ENCODE measurements at places on chromosomes 7 and 10.
A peak's percentile ranks its signal among the peaks of the same experiment; 100 is the strongest.

GRCh38 chr10:130707389-130707979 lies 571.3 kb downstream of the GLRX3 start:
- no peak for DNase-seq

GRCh38 chr10:103514244-103514643 lies 20.7 kb downstream of the NEURL1 start:
- no peak for DNase-seq

DNA sequence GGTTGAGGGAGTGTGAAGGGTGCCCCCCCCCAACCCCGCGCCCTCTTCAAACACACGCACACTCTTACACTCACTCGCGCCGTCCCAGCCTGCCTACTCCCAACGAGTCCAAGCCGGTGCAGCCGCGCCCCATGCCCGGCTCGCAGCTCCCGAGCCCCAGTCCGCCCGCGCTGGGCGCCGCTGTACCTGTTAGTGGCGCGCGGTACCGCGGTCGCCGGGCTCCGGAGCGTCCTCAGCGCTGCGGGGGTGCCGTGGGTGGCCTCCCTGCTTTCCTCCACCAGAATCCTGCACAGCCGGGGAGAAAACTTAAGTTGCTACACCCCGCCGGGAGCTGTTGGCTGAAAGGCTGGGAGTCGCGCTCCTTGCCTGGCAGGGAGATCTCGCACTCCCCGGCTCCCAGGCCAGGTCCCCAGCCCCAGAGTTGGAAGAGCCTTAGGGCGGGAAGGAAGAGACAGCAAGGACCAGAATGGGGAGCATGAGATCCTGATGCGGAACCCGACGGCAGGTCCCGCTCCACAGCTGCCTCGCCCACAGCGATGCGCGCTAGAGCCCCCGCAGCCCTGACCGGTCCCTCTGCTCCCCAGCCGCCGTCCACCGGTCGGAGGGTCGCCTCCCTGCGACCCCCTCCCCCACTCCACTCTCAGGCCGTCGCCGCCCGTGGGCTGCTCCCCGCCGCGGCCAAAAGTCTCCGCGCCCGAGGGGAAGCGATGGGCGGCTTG lies 863 bp downstream of the ST8SIA6 start:
- DNase-seq, result peak; percentile 27

DNA sequence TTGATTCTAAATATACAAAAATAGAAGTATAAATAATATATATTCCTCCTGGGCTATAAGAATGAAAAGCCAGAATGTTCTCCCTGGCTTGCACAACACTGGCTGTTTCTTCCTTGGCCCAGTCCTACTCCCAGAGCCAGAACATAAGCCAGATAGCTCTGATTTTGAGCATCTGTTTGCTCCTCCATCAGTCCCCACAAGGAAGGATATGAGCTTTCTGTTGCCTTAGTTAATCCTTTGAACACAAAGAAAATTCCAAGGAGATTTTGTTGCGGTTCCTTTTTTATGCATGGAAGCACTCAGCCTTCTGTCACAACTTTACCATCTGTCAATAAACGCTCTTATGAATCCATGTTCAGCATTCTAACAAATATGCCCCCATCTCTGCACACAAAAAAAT lies 361.8 kb downstream of the IPMK start:
- DNase-seq, result peak; percentile 21

DNA sequence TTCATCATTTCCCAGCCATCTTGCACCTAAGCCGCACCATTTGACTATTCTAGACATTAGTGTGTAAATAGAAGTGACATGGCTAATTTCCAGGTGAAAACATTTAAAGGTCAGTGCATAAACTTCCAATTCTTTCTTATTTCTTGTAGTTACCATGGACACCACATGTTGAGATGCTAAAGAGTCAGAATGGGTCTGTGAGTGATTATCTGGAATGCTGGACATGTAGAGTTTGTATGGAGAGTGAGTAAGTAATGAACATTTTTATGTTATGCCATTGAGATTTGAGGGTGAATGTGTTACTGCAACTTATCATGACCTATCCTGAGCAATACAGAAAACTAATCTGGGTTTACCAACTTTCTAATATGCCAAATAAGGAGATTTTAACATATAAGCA lies 60.4 kb downstream of the MEOX2 start:
- DNase-seq, result no peak

GRCh38 chr7:18202315-18203045 lies 174.8 kb upstream of the PRPS1L1 start:
- DNase-seq, result no peak

DNA sequence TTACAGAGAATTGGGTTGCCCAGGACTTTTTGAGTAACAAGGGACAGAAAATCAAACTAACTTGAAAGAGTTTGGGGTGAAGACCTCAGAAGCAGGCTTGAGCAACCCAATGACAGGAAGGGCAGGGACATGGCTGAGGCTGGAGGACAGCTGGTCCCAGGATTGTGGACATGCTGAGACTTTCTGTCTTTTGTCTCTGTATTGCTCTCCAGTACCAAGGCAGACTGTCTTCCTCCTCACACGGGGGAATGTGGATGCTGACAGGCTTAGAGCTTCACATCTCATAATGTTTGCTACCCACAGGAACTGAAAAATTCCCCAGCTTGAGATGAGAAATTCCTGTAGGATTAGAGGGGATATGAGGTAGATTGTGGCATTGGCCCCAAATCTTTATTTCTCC lies 229.6 kb downstream of the PHF14 start:
- DNase-seq, result peak; percentile 24

DNA sequence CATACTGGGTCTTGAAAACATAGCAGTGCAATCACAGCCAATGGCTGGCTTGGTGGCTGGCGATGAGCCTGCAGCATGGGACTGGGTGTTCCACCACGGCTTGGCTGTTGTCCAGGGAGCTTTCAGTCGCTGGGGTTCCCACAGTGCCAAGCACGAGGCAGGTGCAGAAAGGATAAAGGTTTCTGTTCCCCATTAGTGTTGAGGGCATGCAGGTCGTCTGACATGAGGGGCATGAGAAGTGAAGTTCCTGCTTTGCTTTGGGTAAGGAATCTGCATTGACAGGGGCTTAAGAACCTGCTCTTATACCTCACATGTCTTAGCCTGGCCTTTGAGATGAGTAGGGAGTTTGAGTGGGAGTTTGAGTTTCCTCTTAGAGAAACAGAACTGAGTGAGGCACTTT lies 9.0 kb upstream of the CFTR start:
- DNase-seq, result peak; percentile 9

DNA sequence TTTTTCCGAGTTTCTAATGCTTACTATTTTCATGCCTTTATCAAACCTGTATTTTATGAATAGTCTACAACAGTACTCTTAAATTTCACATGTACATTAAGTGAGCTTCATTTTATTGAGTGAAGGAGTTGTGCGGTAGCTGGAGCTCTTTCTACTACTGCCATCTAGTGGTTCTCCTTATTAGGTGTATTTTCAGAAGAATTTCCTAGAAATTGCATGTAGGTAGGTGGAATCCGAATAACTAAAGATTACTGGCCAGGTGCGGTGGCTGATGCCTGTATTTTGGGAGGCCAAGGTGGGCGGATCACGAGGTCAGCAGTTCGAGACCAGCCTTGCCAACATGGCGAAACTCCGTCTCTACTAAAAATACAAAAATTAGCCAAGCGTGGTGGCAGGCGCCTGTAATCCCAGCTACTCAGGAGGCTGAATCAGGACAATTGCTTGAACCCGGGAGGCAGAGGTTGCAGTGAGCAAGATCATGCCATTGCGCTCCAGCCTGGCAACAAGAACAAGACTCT lies 38.3 kb downstream of the LRRC72 start:
- DNase-seq, result peak; percentile 54

- peak; percentile 26 for DNase-seq
These were observed 743 bp downstream of the ADAP1 start for GRCh38 chr7:953547-954327.

- DNase-seq, result peak; percentile 84
These were observed 723 bp downstream of the MTURN start for GRCh38 chr7:30135301-30136116.

GRCh38 chr7:116228241-116228640 lies 17.9 kb downstream of the TES start:
- DNase-seq, result no peak

All from myocyte (in vitro differentiated cells).